ENCODE measurements at places on chromosomes 3 and 15. TPM values are rescaled to one million over a fixed set of nuclear protein-coding genes. Genes with fewer than 3 reads are reported as not detected.

PPP1R14D gene
- total RNA-seq: not detected

OR5H2 gene
- not detected for total RNA-seq

PIF1 gene
- 19.0 TPM for total RNA-seq

ECE2 gene
- not detected for total RNA-seq

PPARG gene
- 30.5 TPM for total RNA-seq

CA12 gene
- total RNA-seq: 39.9 TPM

MEX3B gene
- 2.9 TPM for total RNA-seq
